Stimulated activated CD4-positive, alpha-beta T cell treated with anti-CD3 and anti-CD28 coated beads, Interleukin-2, amount 100 ng/mL, for 48 hours (primary cell): ENCODE measurements at places on chromosomes 6 and 20.

GRCh38 chr6:150766201-150766997, 99.1 kb upstream of the MTHFD1L start:
- no peak for DNase-seq

GRCh38 chr6:56152611-56153010, 94.8 kb downstream of the COL21A1 start:
- no peak for DNase-seq

DNA sequence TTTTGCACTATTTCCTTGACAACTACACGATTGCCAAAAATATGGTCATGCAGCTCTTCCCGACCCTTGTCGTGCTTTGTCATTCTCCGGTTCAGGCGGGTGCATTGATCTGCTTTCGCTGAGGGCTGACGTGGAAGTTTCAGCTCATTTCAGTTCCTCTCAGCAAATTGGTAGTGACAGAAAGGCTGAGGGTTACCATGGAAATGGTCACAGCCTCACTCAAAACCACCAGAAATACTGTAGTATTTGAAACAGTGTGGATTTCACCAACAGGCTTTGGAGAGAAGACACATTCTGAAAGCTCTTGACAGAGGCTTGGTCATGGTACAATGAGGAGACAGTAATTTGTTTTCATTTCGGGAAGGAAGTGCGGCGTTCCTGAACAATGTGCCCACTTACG, 99.7 kb upstream of the EXOC2 start:
- no peak for DNase-seq

GRCh38 chr6:145842693-145843546, 28.3 kb upstream of the FBXO30 start:
- DNase-seq = no peak

DNA sequence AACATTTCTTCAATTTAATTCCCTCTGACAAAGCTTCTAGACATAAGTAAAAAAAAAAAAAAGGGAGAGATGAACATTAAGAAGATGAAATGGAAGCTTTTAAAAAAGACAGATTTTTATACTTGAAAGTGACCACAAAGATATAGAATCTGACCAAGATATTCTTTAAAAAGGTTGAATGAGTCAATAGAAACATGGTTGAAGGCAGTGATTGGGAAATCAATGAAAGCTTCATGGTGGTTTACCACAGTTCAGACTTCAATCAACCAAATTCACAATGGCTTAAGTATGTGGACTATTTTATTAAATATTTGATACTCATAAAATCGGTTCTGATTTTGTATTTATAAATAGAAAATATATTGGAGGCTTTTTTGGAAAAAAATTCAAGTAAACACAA, 248.4 kb upstream of the HSF2 start:
- DNase-seq = no peak

DNA sequence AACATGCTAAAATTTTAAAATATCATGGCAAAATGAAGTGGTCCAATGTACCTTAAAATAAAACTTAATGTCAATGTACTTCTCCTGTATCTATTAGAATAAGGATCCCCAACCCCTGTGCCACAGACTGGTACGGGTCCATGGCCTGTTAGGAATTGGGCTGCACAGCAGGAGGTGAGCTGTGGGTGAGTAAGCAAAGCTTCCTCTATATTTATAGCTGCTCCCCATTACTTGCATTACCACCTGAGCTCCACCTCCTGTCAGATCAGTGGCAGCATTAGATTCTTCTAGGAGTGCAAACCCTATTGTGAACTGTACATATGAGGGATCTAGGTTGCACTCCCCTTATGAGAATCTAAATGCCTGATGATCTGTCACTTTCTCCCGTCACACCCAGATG, 86.0 kb downstream of the SLC16A10 start:
- no peak for DNase-seq

DNA sequence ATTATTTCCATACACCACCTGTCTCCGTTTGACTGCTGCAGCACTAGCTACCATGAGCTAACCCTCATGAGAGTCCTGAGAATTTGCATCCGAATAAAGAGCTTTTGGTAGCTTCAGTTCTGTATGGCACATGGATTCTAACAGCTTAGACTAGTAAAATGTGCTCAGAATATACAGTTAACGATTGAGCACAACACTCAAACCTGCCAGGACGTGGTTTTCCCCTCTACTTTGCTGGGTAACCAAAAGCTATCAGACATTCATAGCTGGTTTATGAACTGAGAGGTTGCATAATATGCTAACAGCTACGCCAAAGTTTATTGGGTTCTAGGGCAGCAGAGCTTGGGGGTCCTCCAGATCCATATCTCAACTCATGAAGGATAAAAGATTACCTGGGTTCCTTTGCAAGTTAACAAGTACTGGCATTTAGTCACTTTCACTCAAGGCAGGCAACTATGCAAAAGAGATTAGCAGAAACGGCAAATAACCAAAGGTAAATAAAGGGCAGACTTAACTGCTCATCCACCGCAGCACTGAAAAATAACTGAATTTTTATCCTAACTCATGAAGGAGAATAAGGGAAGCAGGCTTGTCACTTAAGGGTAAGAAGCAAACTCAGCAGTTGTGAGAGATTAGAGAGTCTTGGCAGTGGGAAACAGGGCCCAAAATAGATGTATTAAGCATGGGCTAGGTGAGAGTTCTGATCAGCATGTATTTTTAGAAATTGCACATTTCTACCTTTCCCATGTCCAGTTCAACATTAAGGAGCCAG, 29.4 kb downstream of the NUDT3 start:
- no peak for DNase-seq

DNA sequence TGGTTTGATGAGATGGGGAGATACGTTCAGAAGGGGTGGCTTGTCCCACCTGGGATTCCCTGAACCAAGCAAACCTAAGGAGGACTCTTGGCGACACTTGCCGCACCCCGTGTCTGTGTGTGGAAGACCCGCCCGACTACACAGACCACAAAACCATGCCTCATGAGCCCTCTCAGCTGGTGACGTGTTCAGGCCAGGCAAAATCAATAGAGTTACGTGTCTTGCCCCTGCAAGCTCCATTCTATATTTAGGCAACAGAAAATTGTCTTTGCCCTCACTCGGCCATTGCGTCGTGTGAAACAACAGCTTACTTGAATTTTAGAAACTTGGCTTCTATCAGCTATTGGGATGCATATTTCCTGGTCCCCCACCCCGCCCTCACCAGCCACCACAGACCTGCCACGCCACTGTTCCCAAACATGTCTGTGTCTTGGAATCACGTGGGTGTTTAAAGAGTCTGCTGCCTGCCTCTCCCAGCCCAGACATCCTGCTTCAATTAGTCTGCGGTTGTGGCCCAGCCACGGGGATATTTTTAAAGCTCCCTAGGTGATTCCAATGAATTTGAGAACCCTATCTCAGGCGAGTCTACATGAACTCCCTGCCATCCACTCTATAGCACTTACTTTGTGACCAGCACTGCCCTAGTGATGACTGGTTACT, 279.2 kb upstream of the EXOC2 start:
- DNase-seq = no peak

GRCh38 chr20:31452575-31452974, 12.1 kb downstream of the DEFB123 start:
- no peak for DNase-seq

- DNase-seq = no peak
Measured at GRCh38 chr6:87723170-87724078, 21.4 kb upstream of the AKIRIN2 start.

DNA sequence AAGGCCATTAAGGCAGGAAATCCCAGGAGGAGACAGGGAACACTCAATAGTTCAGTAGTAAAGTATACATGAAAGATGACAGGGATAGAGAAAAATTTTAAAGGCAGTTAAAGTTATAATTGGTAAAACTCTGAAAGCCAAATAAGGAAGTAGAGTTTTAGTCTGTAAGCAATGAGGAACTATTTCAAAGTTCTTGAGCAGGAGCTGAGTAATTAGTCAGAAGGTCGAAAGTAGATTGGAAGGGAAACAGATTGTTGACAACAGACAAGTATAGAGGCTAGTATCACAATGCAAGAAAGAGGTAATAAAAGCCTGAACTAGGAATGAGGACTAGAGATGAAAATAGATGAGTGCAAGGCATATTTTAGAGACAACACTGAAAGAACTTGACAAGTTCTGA, 150.3 kb downstream of the CDK19 start:
- DNase-seq = no peak

DNA sequence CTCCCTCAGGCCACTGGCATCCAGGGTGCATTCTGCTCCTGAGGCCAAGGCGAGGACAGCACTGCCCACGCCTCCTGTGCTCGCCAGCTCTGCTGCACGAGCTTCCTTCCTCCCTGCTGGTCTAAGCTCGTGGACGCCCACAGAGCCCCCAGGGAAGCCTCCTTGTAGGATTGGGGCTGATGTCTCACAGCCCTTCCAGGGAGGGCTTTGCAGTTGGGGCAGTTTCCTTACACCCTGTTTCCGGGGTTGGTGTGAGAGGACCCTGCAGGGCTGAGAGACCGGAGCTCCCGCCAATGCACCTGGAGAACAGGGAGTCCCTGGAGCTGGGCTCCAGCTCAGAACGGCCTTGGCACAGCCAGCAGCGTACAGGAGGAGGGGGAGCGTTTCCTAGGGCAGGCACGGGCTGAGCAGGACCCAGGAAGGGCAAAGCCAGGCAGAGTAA, 172.4 kb upstream of the PDE10A start:
- no peak for DNase-seq

DNA sequence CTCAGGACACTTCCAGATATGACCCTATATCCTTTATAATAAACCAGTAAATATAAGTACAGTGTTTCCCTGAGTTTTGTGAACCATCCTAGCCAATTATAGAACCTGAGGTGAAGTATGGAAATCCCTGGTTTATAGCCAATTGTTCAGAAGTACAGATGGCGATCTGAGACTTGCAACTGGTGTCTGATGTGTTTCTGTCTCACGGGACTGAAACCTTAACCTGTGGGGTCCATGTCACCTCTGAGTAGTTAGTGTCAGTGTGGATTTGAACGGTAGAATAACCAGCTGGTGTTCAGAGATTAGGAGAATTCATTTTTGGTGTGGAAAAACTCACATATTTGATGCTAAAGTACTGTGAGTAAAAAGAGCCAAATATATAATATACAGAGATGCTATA, 606.6 kb downstream of the MAFB start:
- DNase-seq = no peak

- DNase-seq = no peak
Measured at GRCh38 chr6:129679758-129680157, 30.2 kb downstream of the ARHGAP18 start.

DNA sequence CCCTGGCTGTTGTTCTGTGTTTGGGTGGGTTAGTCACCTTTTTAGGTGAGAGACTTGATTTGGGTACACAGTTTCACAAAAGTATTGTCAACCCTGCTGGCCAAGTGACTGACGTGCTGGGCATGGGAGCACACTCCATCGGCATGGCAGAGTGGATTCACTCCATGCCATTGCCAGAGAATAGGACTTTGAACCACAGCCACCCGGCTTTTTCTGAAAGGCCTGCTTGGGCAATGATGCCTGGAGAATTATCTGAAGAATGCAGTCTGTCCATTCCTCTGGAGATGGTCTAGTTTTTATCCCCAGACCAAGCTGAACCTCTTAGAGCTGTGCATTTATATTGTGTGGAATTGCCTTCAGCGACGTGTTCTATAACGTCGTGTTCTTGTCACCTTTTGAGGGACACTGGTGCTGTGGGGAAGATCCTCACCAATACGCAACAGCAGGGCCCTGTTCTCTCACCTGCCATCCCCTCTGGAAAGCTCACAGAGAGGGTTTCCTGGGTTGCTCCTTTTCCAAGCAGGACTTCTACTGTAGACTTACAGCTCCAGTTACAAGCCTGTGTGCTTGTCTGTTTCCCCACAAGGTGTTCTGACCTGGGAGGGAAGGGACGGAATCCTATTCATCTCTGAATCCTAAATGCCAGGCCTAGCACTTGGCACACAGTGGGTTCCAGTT, 183.4 kb upstream of the AKAP12 start:
- no peak for DNase-seq

- DNase-seq = no peak
Measured at GRCh38 chr6:22024973-22025467, 271.8 kb downstream of the PRL start.

DNA sequence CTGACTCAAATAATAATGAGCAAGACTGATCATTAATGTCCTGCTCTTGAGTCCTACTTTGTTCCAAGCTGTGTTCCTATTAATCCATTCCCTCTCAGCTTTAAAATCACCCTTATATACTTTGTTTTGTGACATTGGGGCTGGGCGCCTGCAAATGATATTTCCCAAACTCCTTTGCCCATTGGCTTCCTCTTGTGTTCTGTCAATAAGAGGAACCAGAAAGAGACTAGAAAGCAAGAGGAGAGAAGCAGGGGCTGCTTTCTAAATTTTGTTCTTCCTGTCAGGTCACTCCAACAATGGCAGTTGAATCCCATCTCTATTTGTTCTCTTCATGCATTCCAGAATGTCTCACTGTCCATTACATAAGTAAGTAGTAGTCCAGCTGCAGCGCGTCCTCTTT, 21.6 kb upstream of the TRIM27 start:
- no peak for DNase-seq

- DNase-seq = no peak
Measured at GRCh38 chr20:15113144-15113773, 775.8 kb upstream of the FLRT3 start.

DNA sequence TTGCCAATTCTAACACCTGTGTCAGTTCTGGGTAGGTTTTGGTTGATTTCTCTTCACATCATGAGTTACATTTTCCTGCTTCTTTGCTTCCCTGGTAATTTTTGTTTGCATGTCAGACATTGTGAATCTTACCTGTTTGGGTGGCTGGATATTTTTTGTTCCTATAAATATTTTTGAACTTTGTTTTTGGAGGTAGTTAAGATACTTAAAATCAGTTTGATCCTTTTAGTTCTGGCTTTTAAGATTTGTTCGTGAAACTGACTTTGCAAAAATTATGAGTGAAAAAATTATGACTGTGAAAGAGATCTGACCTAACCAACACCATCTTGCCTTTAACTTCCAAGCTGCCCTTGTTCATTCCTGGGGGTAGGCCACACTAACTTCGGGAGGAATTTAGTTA, 69.5 kb downstream of the BCAS1 start:
- DNase-seq = no peak

- DNase-seq = no peak
Measured at GRCh38 chr6:168208854-168209253, 110.7 kb downstream of the DACT2 start.

GRCh38 chr6:16238057-16238962, at the start of gene GMPR:
GMPR (plus strand) TSS chr6:16238587; CDS start chr6:16238694, 107 bp downstream.
- DNase-seq = peak; percentile 66

DNA sequence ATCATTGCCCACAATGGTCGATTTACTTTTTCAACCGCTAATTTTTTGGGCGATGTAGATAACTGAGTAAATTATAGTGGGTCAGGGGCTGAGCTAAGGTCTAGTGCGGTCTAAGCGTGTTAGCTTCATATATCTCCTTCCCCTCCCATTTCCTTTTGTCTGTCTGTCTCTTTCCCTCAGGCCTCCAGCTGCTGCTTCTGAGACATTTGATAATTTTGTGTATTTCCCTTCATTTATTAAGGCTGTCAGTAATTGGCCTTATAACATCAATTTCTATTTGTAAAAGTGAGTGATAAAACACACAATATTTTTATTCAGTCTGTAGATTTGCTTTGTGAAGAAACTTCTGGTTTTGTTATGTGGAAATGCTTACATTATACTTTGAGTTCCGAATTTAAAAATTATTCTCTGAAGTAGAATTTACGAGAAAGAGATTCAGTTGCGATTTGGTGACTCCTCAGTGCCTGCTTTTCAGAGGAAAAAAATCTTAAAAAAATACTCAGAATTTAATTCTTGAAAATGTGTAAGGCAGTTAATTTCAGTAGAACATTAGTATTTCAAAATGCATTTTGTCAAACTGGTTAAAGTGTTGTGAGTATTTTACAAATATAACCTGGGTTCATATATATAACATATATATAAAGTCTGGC, 1.4 kb downstream of the TMEM170B start:
- DNase-seq = no peak

GRCh38 chr6:135581211-135581610, 83.7 kb upstream of the AHI1 start:
- DNase-seq = no peak

GRCh38 chr6:139080255-139080920, 51.8 kb downstream of the ABRACL start:
- DNase-seq = no peak
